Cerebellar nuclear complex (tissue), 1 donor: ENCODE measurements at places on chromosomes 2 and 18.

DNA sequence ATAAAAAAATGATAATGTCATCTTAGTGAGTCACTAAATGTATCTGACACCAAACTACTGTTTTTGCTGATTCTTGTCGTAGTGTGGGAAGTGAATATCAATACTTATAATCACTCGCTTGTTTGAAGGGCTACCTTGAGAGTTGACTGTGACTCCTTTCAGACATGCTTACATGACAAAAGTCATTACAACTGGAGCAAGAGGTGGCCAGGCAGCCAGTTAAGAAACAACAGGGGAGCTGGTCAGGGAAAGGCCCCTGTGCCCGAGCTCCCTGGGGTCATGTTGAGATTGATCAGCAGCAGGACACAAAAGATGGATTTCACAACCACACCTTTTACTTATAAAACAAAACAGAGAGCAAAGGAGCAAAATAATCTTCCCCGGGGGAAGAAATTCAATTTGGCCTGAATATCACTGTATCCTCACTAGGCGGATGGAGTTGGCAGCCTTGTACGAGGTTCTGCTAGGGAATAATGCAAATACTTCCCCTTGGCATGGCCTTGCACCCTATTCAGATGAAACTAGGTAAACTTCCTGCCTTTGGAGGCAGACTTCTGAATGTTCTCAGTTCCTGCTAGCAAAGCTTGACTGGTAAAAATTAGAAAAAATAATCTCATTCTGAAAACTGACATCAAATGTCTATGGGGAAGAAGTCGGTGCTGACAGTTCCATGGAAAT, 101.2 kb downstream of the DYNC1I2 start:
- no peak for DNase-seq

- DNase-seq, result no peak
Measured at GRCh38 chr18:23528580-23529472, 25.5 kb downstream of the RMC1 start.

DNA sequence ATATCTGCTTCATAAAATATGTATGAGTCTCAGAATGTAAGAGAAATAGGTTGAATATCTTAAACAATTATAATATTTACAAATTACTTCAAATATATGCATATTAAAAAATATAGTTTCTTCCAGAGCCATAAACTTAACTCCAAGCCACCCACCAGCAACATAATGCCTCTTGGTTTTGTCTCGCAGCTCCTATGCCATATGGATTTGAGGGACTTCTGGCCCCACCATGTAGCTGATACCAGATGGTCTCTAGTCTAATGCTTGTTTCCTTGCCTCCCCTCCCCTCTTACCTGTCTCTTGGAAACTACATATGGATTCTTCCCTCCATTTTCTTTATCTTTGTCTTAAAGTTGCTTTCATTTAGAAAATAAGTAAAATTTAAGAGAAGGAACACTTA, 114.3 kb downstream of the GCA start:
- DNase-seq, result no peak

DNA sequence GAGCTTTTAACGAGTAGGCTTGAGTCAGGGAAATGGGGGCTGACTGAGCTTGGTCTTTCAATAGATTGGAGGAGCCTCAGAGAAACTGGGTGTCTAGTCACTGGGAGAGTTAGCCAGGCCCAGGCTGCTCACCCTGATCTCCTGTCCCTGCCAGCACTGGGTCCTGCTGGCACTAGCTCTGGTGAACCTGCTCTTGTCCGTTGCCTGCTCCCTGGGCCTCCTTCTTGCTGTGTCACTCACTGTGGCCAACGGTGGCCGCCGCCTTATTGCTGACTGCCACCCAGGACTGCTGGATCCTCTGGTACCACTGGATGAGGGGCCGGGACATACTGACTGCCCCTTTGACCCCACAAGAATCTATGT, 720 bp downstream of the KRTCAP3 start:
- no peak for DNase-seq

DNA sequence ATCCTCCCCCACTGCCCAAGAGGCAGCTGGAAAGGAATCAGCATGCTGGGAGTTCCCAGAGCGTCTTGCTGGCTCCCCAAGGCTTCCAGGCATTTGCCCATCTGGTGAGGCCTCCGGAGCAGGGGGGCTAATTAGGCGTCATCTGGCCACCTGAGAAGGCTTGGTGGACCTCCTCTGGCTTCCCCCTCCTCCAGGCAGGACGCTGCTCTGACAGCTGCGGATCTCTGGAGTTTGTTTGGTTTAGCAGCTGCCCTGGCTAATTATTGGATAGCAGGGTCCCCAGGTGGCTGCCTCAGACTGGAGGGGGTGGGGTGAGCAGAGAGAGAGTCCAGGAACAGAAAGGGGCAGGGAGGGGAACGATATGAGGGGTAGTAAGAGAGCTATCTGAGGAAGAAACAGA, 425.2 kb upstream of the MEX3C start:
- no peak for DNase-seq

DNA sequence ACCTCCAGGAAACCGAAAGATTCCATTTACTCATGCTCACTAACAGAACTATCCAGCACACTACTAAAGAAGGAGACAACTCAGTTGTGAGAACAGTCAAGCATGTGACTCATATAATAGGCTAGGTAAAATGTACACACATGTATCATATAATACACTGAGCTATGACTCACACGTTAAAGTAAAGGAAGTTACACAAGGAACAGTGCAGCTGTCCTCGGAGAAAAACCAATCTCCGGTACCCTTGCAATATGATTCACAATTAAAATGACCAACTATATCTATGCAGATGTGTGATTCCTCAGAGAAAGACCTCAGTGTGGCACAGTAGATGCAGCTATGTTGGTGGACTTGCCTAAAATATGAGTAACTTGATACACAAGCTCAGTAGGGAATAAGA, 76.5 kb downstream of the STRN start:
- no peak for DNase-seq

DNA sequence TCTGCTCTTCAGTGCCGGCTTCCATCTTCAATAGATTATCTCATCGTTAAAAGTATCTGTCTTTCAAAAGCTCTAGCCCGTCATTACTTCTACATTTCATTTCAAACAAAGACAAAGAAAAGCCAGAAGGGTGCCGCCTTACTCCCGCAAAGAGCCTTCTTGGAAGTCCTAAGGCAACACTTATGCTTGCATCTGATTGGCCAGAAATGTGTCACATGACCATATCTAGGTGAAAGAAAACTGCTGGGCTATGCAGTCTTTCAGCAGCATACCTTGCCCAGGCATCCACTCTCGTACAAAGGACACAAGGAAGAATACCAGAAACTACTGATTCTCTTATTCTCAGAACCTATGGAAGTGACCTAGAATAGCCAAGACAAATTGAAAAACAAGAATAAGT, 217.1 kb upstream of the SLC35G4 start:
- no peak for DNase-seq

- DNase-seq, result no peak
Measured at GRCh38 chr2:29223851-29224692, 108.9 kb downstream of the CLIP4 start.
